ENCODE measurements at places on chromosomes 11 and 22.

DNA sequence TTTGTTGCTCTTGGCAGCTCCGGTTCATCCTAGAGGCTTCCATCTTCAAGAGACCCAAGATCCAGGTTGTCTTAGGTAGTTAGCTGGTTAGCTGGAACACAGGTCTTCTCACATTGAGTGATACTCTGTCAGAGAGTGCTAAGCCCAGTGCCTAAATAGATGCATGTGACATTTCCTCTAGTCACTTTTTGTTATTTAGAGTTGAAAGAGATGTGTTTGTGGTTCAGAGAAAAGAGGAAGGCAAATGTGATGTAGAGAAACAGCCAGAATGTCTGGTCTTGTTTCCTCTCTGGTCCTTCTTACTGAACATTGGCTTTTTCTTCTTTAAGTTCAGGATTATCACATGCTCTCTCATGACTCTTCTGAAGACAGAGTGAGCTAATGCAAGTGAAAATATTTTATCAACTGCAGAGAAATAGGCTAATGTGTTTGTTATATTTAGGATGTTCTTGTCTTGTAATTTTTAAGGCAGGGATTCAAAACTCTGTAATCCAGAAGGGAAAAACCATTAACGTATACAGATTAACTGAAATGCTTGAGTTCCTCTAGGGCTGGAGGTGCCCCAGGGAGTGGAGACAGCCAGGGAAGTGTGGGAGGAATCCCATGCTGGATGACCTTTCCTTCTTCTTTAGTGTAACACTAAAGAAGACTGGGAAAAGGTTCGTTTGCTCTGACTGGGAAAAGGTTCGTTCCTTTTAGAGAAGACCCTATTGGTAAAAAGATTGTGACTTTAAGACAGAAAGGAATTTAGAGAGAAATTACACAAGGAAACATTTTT, 75.4 kb downstream of the SWAP70 start:
- DNase-seq, result no peak

DNA sequence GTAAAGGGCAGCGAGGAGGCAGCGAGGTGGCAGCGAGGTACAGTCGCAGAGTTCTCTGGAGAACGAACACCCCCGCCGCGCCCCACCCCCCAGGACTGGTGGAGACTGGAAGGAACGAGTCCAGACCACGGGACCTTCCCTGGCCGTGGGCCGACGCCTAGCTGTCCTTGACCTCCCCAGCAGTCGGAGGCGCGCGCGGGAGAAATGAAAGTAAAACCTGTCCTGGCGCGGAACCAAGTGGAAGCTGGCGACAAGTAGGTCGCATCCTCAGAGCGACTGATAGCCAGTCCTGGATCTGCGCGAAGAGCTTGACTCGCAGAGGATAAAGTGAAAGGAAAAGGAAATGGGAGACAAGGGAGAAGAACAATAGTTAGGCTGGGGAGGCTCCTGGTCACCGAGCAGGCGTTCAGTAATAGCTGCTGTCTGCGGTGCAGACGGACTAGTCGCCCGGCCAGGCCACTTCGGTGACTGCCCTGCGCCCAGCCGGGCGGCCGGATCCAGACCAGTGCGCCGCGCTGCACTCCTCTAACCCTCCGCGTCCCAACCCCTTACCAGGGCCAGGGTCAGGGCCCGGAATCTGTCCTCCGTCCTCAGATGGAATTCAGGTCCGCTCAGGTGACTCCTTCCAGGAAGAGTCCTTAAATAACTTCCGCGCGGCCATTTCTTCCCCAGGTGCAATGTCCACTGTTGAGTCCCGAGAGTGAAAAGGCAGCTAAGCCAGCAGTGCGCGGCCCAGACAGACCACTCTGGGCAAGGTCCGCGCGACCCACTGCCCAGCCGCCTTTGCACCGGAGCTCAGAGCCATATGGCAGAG, 1.9 kb upstream of the ADM start:
- peak; percentile 62 for DNase-seq

DNA sequence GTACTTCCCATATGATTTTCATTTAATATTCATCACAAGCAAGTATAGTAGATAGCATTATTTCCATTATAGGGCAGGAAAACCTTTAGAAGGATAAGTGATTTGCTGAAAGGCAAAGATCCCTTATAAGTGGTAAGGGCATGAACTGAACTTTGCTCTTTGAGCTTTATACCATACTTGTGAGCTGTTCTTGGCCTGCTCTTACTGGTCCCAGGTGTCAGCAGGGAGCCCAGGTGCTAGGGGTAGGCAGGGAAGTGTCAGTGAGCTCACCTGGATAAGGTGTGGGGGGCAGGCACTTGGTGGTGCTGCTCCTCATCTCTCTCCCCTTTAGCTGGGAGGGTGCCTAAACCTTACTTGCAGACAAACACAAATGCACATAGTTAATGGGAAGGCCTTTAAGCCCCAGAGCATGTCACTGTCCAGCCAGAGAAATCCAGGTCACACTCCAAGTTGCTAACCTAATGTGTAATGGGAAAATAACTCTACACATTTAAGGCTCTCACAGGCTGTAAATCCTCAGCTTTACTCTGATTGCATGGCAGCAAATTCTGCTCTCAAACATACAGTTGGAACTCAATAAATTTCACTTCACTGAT, 114.4 kb downstream of the PLEKHA7 start:
- DNase-seq, result no peak

DNA sequence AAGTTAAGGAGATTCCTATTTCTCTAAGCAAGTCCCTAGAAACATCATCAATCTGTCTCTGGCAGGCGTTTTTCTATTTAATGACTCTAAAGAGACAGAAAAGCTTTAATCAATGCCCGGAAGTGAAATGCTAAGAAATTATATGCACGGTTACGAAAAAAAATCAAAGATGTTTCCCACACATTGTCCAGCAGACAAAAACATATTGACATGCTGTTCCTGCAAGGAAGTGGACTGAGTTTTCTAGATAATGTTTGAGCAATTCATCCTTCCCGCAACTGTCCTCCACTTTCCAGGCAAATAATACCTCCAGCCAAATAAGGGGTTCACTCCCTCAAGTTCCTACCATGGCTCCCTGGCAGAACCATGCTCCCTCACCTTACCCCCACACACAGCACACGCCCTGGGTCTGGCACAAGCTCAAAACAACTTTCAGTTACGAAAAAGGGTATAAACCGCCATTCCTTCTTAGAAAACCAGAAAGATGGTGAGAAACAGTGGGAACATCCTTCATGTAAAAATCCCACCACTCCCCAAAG, 29.6 kb downstream of the GALNT18 start:
- DNase-seq, result no peak

GRCh38 chr11:126719740-126720139, 280.8 kb downstream of the KIRREL3 start:
- DNase-seq, result no peak

- DNase-seq, result no peak
Measured at GRCh38 chr11:32597921-32598320, 14.3 kb downstream of the EIF3M start.

DNA sequence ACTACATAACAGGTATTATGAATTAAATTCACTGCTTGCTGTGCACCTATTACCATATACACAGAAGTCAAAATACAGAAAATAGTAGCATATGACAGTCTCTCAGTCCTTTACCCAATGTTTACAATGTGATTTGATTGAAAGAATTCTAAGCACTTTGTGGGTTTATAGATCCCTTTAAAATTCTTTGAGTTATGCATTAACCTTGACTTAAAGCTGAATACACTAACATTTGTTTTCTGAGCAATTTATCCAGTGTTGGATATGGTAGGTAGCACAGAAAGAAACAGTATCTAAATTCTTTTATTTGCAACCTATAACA, 230.8 kb upstream of the DDI1 start:
- no peak for DNase-seq

GRCh38 chr11:8814923-8815240, 96.1 kb upstream of the AKIP1 start:
- no peak for DNase-seq

DNA sequence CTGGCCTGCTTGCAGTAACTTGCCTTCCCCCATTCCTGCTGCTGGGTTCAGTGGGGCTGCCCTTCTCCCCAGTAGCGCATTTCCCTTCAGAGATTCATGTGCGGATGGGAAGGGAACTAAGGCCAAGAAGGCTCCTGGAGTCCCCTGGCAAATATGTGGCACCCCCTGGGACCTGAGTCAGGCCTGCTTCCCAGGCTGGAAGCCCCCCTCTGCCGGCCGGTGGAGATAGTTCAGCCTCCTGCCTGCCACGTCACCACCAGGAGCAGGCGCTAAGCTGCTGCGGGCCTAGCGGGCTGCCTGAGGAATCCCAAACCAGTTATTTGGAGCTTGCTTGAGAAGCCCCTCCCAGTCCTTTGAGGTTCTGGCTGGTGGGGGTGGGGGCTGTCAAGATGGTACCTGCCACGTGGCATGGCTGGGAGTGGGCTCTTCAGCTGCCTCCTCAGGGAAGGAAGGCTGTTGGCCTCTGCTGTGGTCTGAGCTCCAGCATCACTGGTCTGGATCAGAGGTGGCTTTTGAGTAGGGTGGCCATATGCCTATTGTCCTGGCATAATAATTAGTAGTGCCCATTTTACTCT, 2.0 kb downstream of the SERPINH1 start:
- no peak for DNase-seq

DNA sequence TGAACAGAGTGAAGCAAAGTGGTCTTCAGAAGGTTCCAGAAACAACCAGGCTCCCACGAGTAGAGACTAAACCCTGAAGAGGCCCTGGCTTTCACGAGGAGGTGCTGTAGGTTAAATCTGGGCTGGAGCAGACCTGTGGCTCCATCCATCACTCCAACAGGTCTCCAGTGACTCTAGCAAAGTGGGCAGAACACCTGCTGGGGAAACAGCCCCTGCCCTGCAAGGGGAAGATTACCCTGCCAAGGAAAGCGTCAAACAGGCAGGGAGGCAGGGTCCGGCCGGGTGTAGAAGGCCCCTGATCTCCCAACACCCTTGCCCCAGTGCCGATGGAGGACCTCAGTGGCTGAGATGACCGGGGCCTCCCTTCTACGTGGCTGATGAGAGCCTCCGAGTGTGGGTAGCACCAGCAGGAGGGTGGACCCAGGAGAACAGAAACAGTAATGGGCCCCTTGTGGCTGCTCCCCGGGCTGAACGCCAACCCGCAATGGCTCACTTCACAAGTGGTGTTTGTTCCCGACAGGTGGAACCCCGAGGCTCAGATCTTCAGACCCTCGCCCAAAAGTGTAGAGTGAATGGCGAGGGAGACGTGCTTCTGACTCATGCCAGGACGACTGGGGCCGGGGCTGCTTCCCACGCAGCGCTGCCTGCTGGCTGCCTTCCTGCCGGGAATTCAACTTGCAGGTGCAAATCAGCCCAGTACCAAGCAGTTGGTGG, 112.0 kb downstream of the SHANK2 start:
- peak; percentile 85 for DNase-seq

GRCh38 chr11:60222141-60222540, 20.8 kb downstream of the MS4A4E start:
- no peak for DNase-seq

- DNase-seq, result no peak
Measured at GRCh38 chr11:33445761-33446161, 188.6 kb downstream of the HIPK3 start.

- peak; percentile 83 for DNase-seq
Measured at GRCh38 chr11:133052537-133052936, 479.8 kb downstream of the OPCML start.

DNA sequence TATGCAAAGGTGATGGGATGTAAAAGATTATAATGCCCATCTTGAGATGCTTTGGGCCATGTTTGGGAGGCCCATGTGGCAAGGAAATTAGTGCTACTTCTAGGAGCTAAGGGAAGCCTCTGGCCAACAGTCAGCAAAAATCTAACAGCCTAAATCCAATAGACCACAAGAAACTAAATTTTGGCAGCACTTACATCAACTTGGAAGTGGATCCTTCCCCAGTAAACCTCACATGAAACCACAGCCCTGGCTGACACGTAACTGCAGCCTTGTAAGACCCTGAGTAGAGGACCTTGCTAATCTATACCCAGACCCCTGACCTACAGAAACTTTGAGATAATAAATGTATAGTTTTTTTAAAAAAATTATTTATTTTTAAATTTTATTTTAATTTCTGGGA, 13.1 kb upstream of the GRK3 start:
- no peak for DNase-seq

DNA sequence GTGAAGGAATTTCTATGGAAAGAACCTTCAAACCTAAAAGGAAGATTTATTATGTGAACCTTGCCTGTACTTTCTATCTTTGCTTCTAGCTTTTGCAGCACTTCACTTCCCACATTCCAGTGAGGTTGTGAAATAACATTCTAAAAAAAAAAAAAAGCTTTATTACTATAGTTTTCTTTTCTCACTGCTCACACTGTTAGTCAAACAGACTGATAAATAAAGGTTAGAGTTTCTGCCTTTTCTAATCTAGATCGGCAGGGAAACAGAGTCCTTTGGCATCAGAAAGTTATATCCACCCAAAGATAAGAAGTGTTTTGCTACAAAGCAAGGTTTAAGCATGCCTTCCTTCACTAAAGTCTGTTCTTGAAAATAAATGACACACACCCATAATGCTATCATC, 2.8 kb downstream of the AAMDC start:
- DNase-seq, result no peak

DNA sequence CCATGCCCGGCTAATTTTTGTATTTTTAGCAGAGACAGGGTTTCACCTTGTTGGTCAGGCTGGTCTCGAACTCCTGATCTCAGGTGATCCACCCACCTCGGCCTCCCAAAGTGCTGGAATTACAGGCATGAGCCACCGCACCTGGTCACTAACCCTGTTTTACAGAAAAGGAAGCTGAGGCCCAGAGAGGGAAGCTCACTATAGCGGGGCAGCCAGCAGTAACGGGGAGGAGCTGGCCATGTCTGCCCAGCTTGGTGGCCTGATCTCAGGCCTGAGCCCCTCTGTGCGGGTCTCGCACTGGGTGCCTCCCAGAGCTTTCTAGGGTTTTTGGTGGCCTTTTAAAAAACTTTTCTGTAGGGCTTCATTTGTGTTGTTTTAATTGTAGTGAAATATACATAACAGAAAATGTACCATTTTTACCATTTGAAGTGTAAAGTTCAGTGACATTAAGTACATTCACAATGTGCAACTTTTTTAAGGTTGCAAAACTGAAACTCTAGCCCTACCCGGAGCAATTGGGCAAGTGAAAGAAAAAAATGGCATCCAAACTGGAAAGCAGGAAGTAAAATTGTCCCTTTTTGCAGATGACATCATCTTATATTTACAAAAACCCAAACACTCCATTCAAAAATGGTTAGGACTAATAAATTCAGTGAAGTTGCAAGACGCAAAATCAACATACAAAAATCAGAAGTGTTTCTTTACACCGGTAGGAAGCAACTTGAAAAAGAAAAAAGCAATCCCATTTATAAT, 14.5 kb upstream of the CYTH4 start:
- no peak for DNase-seq

DNA sequence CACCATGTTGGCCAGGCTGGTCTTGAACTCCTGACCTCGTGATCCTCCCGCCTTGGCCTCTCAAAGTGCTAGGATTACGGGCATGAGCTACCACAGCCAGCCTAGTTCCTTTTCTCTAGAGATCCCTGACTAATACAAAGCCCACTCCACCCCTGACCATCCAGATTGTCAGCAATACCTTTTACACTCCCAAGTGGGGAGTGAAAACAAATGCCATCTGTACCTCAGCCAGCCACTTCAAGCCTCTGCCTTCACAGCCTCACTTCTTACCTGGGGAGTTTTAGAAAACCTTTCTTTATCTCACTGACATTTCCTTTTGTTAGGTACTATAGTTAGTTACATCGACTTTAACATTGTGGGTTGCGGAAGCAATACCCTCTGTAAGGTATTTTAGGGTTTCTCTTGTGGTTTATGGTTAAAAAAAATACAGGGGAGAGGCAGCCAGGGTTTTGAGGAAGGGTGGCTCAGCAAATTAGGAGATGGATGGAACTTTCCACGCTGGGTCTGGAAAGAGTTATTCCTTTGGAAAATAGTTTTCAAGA, 8.9 kb downstream of the TOM1 start:
- DNase-seq, result no peak

- no peak for DNase-seq
Measured at GRCh38 chr22:25883482-25884033, 141.6 kb downstream of the MYO18B start.

GRCh38 chr11:61777234-61778090, 14.9 kb downstream of the TMEM258 start:
- peak; percentile 23 for DNase-seq

Measured in NCI-H1105 treated with DMSO at 0.1 percent for 48 hours (cell line).